Activated CD8-positive, alpha-beta memory T cell treated with anti-CD3 and anti-CD28 coated beads for 4 hours (primary cell): ENCODE measurements at places on chromosomes 5 and 9.

GRCh38 chr5:164048359-164048926 lies 543.0 kb downstream of the MAT2B start:
- DNase-seq, result no peak

DNA sequence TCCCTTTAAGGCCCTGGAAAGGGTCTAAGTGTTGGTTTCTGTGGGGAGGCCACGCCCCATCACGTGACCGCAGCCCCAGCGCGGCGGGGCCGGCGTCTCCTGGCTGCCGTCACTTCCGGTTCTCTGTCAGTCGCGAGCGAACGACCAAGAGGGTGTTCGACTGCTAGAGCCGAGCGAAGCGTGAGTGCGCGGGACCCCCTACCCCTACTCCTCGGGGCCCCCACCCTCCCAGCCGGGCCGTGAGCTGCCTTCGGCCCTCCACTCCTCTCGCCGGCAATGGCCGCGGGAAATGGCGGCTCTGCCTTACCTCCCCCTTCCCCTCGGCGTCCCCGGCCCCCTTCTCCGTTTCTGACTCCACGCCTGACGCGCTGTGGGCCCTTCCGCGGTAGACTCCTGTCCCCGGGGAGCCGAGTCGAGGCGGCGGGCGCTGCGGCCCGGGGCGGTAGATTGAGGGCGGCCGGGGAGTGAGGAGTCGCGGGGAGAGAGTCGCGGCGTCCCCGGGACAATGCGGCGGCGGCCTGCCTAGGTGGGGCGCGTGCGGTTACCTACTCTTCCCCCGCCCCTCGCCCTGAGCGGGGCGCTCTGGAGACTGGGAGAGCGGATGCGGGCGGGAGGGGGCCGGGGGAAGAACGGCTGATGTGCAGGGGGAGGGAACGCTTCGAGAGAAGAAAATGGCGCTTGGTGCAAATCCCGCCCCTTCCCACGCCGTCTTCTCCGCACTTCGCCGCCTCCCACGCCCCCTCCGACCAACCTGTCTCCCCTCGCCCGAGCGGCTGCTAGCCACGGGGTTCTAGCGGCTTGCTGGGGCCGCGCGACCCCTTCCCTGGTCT lies at the start of gene SUB1:
Gene SUB1, plus strand, starts transcription at position 112 of the 830 bp plus-strand sequence. CDS start 2,956 bp downstream, outside the sequence.
- peak; percentile 88 for DNase-seq

DNA sequence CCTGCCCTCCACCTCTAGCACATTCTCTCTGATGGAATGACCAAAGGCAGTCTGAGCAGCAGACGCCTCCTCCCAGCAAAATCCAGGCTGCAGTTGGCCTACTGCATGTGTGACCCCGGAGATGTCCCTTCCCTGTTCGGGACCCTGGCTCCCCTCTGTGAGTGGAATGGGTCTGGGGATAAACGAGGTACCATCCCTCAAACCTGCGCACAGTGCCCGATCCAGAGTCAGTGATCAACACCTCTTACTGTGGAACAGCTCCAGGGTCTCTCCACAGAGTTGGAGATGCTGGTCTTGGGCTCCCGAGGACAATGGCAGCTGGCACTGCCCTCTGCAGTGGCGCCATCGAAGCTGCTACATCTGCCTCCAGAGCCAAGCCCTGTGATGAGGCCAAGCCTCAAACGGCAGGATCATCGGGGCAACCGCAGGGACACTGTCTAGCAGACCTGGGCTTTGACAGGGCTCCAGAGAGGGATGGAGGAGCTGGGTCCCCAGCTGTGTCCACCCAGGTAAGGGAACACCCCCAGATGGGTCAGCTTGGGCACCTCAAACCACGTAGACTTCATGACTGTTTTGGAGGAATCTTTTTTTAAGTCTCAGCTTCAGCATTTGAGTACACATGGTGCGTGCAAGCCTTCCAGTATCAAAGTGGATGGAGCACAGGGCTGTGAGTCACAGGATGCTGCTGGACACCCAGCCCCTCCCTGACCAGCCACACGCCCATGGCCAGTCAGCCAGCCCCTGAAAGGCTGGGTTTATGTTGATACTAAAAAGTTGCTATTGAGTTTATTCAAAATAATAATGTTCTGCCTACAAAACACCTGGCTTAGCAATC lies 13.0 kb downstream of the MED10 start:
- no peak for DNase-seq

DNA sequence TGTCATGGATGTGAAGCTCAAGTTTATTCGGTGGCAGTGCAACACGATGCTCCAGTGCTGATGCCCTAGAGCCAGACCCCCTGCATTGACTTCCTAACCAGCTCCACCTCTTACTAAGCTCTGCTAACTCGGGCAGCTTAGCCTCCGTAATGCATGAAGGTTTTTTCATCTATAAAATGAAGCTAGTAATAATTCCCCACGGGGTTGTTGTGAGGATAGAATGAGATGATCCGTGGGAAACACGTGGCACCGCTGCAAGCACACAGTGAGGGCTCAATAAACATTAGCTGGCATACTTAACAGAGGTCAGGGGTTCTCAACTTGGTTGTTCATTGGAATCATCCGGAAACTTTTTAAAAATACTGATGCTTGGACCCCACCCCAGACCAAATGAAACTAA lies 6.8 kb downstream of the ENC1 start:
- no peak for DNase-seq

- no peak for DNase-seq
These were observed 21.6 kb downstream of the TJP2 start for GRCh38 chr9:69195668-69196067.

DNA sequence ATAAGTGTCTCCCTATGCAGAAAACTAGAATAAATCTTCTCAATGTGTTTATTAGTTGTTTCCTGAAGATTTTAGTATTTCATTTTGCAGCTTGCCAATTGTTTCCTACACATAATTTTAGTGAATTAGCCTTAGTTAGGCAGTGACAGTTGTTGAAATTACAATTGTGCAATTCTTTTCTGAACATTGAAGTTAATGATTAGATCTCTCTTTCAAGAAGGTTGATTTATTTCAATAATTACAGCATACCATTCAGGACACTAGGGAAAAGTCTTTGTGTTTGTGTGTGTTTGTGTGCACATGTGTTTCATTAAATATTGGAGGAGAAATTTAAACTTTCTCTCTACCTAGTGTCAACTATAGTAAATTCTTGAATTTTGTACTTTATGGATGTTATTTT lies 199.6 kb upstream of the MPDZ start:
- no peak for DNase-seq
